GM23248 (cell line): ENCODE measurements at places on chromosomes 4 and X. TPM values are rescaled to one million over a fixed set of nuclear protein-coding genes. Genes with fewer than 3 reads are reported as not detected.

DNA sequence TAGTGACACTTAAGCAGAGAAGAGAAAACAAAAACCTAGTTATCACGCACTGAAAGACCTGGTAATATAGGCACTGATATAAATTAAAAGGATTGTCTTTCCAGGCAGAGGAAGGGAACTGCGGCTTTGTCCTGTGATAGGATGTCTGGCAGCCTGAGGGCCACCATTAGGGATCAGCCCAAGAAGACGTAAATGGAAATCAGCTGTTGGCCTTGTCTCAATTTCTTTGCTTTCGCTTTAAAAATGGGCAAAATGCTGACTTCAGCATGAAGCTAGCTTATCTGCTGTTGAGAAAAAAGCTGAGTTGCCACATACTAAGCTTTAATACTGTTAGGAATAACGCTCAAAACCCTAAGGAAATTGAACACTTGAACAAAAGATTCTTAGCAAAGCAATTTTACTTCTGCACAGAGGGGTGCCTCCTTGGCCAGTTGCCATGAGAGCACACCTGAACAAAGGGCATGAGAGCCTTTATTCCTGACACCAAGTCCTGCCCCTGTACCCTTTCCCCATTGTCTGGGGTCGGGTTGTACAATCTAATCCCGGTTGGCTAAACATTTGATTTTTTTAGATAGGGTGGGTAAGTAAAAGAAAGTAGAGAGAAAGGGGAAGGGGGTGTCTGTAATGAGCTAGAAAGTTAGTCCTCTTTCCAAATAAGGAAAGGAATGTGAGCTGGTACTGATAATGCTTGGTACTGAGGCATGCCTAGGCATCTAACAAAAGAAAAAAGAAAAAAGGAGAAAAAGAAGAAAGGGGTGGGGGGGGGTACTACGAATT is 85.1 kb upstream of the UCP1 start:
- no peak overlapping the region for H3K4me3 ChIP-seq
- H3K36me3 ChIP-seq = 0 out of 2 replicates have a peak, but pooled peaks cover 7% of the 10 kb centered on the region
- no peaks in the 10 kb centered on the region for H3K27me3 ChIP-seq
- peak; percentile 34 for DNase-seq
- peaks cover 5% of the 10 kb centered on the region; the same call in 1 of the 2 replicates for H3K4me1 ChIP-seq

GRCh38 chr4:34318773-34319172 is 1925.5 kb downstream of the ARAP2 start:
- no peak for DNase-seq
- H3K27me3 ChIP-seq = no peaks in the 10 kb centered on the region
- no peak overlapping the region for H3K27ac ChIP-seq
- no peak overlapping the region for H3K4me3 ChIP-seq

DNA sequence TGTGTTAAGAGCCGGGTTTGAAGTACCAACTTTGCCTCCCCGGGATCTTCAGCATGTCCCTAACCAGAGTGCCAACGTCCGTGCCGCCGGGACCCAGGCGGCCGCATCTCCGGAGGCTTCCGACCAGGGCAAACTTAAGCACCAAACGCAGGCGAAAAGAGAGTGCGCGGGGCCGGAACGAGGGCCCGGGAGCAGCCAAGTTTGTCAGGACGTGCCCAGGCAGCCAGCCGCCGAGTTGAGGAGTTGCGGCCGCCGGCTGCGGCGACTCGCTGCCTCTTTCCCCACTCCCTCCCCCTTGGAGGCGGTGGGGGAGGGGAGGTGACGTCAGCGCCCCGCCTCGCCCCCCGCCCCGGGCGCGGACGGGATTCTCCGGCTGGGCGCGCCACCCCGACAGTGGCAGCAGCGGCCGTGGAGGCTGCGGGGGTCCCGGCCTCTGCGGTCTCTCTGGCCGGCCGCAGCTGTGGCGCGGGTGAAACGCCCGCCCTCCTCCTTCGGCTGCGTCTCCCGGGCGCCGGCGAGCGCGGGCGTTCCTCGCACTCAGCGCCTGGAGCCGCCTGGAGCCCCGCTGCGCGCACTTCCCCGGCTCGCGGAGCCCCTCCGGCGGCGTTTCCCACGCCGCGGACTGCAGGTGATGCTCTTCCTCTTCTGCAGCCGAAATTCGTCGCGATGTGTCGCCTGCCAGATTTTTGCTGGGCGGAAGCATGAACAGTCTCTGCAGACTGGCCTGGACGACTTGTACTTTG is 2.9 kb upstream of the FAT1 start:
- peaks cover 31% of the 10 kb centered on the region for H3K4me1 ChIP-seq
- DNase-seq = peak; percentile 89
- H3K4me3 ChIP-seq = peak overlapping the region; percentile 88
- no peaks in the 10 kb centered on the region for H3K27me3 ChIP-seq

- peaks cover 27% of the 10 kb centered on the region for H3K4me1 ChIP-seq
- H3K36me3 ChIP-seq = no peaks in the 10 kb centered on the region
- no peak for DNase-seq
Measured at GRCh38 chr4:172141025-172141424, 327.8 kb downstream of the GALNTL6 start.

DNA sequence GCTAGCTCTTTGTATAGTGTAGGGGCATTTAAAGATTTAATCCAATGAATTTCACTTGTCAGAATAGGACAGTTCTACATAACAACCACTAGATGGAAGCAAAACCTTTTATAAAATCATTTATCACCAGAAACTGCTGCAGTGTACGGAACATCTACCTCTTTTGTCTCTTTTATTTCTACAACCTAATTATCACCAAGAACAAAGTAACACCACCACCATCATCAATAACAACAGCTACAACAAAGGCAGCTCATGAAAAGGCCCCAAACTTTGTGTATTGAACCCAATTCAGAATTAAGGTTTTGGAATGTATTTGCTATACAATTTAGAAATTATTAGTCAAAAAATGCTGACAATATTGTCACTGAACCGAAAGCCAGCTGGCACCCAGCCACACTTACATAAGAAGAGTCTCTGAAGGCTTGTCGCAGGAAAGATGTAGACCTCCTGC is 260.9 kb upstream of the RPS6KA3 start:
- H3K4me3 ChIP-seq = no peak overlapping the region
- peaks cover 19% of the 10 kb centered on the region for H3K4me1 ChIP-seq
- peak; percentile 57 for DNase-seq
- no peaks in the 10 kb centered on the region for H3K27me3 ChIP-seq

DNA sequence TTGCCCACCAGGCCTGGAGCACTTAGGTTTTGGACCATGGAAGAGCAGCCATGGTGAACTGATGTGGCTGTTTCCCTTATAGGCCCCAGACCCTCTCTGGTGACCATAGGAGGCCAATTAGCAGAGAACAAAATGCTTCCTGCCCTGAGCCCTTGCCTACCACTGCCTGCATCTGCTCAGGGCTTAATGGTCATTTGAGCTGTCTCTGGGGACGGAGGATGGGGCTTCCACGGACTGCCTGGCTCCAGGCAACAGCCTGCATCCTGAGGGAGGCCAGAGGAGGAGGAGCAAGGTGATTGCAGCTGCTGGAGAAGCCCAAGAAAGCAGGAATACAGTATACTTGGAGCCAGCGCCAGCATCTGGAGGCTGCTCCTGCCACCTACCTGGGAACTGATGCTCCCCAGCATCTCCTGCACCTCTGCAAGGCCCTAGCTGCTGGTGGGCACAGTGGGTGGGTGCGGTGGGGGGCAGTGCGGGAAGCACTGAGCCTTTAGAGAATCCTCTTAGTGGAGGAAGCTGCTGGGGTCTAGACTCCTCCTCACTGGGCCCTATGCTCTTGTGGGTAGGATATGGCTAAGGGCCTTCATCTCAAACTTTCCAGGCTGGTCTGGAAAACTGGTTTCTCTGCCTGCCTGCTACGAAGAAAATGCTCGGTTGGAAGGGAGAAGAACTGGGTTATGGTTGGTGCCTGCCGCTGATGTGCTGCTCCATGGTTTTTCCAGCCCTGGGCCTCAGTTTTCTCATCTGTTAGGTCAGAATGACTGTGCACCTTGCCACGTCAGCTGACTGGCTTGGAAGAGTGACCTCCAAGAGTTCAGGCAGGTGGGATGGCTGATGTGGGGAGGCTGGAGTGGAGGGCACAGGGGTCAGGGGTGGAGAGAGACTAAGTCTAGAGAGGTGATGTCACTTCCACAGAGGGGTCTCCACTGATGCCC is 158.8 kb upstream of the PJA1 start:
- DNase-seq = no peak
- no peaks in the 10 kb centered on the region for H3K27me3 ChIP-seq
- H3K4me3 ChIP-seq = no peak overlapping the region

DNA sequence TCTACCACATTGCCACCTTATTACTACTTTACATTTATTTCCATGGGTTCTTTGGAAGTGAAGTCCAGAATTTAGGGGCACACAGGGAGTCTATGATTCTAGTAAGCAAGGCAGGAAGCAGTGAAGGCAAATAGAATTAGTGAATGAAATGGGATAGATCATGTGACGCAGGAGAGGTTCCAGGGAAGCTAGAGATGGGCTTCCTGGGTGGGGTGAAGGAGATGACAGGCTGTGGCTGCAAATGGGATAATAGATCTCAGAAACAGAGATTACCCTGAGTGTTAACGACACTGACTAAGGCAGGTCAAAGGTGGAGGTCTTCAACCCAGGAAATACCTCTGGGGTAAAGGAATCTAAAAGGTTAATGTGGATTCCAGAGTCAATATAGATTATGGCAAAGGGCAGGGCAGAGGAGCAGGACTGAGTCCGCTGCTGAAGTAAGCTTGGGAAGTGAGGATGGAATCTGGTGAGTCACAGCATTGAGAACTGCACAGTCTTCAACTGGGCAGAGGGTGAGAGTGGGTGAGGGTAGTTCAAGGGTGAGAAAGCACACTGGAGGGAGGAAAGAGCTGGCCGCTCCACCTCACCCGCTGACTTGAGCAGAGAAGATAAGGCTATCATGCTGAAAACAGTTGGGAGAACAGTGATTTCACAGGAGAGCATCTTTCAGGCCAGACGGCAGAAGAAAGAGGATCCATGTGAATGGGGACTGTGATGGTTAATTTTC is 70.8 kb downstream of the ANXA3 start:
- DNase-seq = peak; percentile 66
- H3K27ac ChIP-seq = no peak overlapping the region
- no peaks in the 10 kb centered on the region for H3K36me3 ChIP-seq
- H3K27me3 ChIP-seq = no peaks in the 10 kb centered on the region

DNA sequence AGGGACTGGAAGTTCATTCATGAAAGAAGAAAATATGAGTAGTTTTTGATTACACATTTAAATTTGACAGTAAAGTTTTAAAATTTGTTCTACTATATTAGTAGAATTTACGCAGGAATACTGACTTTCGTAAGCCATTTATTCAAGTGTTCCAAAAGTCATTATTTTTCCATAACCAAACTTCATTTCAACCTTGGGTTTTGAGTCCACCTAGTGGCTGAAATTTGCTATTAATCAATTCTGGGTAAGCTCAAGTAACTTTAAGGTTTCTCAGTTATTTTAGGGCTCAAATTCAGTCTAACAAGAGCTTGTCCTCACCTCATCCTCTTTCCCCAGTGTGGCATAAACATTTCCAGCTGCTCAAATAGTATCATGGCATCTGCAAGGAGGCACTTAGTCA is 175.4 kb downstream of the SH3BGRL start:
- no peaks in the 10 kb centered on the region for H3K36me3 ChIP-seq
- H3K4me1 ChIP-seq = no peaks in the 10 kb centered on the region
- DNase-seq = peak; percentile 37
- H3K4me3 ChIP-seq = no peak overlapping the region
- no peaks in the 10 kb centered on the region for H3K27me3 ChIP-seq

DNA sequence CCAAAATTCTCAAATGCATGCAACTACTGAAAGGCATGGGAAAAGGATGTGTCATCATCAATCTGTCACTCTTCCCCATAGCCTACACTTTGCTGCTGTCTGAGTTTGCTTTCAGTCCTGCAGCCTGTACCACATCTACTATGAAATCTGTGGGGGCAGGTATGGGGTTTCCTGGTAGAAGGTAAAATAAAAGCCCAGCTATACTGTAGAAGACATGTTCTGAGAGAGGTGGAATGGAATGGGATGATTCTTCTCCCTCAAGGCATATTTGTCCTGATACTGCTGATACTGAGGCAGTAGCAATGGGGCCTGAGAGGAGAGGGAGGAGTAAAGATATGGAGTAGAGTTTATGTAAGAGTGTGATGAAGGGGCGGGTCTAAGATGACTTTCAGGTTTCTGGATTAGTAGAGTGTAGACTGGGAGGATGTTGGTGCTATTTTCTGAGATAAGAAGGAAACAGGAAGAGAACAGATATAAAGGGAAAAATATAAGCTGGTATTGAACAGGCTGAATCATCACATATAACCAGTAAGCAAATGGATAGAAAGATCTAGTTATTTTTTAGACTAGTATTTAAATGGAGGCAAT is 38.7 kb upstream of the GYPA start:
- no peak for DNase-seq
- H3K27me3 ChIP-seq = no peaks in the 10 kb centered on the region
- H3K36me3 ChIP-seq = no peaks in the 10 kb centered on the region

- DNase-seq = no peak
- H3K27me3 ChIP-seq = no peaks in the 10 kb centered on the region
- no peak overlapping the region for H3K27ac ChIP-seq
- H3K36me3 ChIP-seq = no peaks in the 10 kb centered on the region
- H3K4me1 ChIP-seq = peaks cover 6% of the 10 kb centered on the region; the same call in 1 of the 2 replicates
- no peak overlapping the region for H3K4me3 ChIP-seq
Measured at GRCh38 chrX:9312922-9313867, 151.7 kb upstream of the TBL1X start.

GRCh38 chr4:169269916-169270809 is 593 bp downstream of the SH3RF1 start:
- no peaks in the 10 kb centered on the region for H3K27me3 ChIP-seq
- peak overlapping the region; percentile 89 for H3K4me3 ChIP-seq
- peaks cover 11% of the 10 kb centered on the region for H3K36me3 ChIP-seq
- H3K4me1 ChIP-seq = peaks cover 43% of the 10 kb centered on the region
- peak overlapping the region; percentile 79 for H3K27ac ChIP-seq
- peak; percentile 61 for DNase-seq

DNA sequence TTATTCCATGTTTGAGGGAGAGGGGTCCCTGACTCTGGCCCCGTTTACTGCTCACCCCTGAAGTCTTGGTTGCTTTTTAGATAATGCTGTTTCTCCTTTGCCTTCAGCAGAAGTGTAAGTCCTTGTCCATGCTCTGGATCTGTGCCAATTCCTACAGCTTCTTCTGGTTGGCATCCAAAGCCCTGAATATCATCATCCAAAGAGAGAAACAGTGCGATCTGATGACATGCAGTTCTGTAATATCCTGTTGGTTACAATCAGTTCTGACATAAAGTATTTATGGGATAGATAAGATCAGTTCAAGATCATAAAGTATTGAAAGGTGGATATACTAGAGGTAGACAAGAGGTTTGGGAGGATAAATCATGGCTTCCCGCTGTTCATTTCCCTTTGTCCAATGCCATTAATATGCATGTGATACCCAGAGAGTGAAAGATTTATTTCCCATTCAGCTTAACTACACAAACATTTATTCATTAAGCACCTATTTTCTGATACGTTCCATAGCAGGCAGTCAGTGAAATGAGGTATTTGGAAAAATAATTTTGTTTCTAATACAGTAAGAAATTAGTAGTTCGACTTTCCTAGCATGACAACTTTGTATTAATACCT is 53.2 kb upstream of the TMEM150C start:
- H3K27ac ChIP-seq = no peak overlapping the region
- no peak overlapping the region for H3K4me3 ChIP-seq
- no peaks in the 10 kb centered on the region for H3K4me1 ChIP-seq
- H3K27me3 ChIP-seq = peaks cover 17% of the 10 kb centered on the region

The SORCS2 gene
- 1.4 and 4.3 TPM in 2 replicates for total RNA-seq

The YTHDC1 gene
- 38.0 and 41.4 TPM in 2 replicates for total RNA-seq

The BANK1 gene
- not detected in 2 replicates for total RNA-seq

The TAF7L gene
- total RNA-seq = 0.25 and 0.43 TPM in 2 replicates

The GABRA4 gene
- not detected in 2 replicates for total RNA-seq

The ATOH1 gene
- not detected in 2 replicates for total RNA-seq
